NCI-H1092 treated with DMSO at 0.1 percent for 48 hours (cell line): ENCODE measurements at places on chromosomes 5 and 9.

- DNase-seq: no peak
Measured at GRCh38 chr5:175378444-175379028, 65.4 kb downstream of the DRD1 start.

- DNase-seq: no peak
Measured at GRCh38 chr5:87827539-87827938, 414.8 kb upstream of the CCNH start.

DNA sequence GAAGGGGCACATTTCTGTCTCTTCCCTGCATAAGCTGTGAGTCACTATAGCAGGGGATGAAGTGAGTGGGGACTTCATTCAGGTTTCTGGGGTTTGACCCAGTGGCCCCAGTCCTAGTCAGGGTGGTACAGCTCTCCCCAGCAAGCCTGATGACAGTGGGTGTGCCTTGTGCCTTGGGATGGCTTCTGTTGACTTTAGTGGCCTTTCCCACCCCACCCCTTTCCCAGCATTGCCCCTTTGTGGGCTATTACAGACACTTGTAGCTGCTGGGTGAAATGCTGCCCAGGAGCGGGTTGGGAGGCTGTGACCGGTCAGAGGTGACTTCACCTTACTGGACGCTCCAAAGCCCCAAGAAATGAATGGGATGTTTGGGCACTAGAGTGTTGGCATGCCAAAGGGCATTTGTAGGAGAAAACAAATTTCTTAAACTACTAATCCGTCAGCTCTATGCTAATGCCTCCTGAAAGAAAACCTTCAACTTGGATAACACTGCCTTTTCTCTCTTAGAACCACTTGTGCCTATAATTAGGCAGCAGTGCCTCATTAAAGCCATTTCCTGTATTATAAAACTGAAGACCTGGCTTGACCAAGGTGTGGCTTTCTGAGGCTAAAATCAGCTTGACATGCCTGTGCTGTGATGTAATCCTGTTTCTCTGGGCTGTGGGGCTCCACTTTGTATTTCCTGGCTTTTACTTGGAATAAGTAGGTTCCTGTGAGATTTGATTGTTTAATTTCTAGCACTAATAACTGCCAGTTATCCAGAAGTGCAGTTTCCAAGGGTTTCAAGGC is 119.0 kb upstream of the SLC25A48 start:
- no peak for DNase-seq

GRCh38 chr5:162837155-162837554 is 600.2 kb upstream of the CCNG1 start:
- no peak for DNase-seq

DNA sequence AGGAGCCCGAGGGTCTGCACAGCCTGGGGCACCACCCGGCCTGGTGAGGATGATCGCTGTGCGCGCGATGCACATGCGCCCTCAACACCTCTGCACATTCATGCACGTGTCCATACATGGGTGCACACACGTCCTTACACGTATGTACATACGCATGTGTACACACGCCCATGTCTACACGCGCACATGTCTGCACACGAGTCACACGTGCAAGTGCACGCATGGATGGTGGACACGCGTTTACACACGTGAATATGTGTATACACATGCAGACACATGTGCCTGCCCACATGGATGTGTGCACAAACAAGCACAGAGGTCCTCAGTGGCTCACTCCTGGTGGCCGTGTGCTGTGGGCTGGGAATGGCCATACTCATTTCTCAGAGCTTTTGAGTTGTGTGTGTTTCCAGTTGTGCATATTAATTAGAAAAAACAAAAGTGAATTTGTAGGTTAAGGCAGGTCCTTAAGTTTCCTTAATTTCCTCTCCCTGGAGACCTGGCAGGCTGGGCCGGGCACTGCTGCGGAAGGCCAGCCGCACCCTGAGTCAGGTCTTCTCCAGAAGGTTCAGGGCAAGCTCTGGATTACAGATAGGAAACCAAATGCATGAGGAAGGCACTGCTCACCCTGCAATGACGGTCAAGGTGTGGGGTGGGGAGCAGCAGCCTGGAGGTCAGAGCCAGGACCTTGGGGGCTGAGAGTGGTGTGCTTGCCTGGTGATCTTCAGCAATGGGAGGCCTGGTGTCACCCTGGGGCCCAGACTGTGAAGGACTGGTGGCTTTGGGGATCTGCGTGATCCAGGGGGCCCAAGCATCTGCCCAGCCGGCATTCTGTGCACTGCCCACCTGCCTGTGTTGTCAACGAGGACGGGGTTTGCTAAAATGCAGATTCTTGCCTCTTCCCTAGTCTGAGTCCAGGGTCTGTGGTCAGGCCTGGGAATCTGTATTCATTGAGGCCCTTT is 1.3 kb upstream of the RNU6ATAC start:
- no peak for DNase-seq

- DNase-seq: no peak
Measured at GRCh38 chr9:107119735-107120134, 163.3 kb upstream of the RAD23B start.

- no peak for DNase-seq
Measured at GRCh38 chr5:55576661-55577060, 41.9 kb upstream of the PLPP1 start.

GRCh38 chr5:177511181-177511580 is 1.6 kb upstream of the DOK3 start:
- DNase-seq: no peak

DNA sequence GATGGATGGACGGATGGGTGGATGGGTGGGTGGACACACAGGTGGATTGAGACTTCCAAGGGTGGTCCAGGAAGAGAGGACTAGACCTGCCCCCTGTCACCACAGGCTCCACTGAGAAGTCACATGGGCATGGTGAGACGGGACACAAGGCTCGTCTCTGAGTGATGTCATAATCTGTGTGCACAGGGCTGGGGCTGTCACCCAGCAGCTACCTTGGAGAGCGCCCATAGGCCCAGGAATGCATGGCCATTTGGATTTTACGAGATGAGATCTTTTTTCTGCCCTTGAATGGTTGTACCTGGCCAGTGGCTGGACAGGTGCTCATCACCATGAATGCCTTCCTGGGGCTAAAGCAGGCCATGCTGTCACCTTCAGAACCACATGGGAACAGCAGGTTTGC is 3.1 kb downstream of the OLFM1 start:
- DNase-seq: no peak

GRCh38 chr9:103731541-103731940 is 362.6 kb upstream of the SMC2 start:
- no peak for DNase-seq

GRCh38 chr5:83145241-83145640 is 67.9 kb downstream of the XRCC4 start:
- no peak for DNase-seq

GRCh38 chr5:172680921-172681320 is 39.9 kb downstream of the NEURL1B start:
- DNase-seq: no peak

- peak; percentile 53 for DNase-seq
Measured at GRCh38 chr5:167049043-167049663, 1242.3 kb upstream of the WWC1 start.
